ENCODE measurements at places on chromosomes 1 and 21. TPM values are rescaled to one million over a fixed set of nuclear protein-coding genes. Genes with fewer than 3 reads are reported as not detected.

Gene CD1B
- total RNA-seq: not detected

Gene LCE1C
- not detected for total RNA-seq

Gene RGS8
- not detected for total RNA-seq

Gene GJB5
- not detected for total RNA-seq

Gene PRR9
- total RNA-seq: not detected

Gene KLHDC9
- 0.99 TPM for total RNA-seq

Gene UMODL1
- not detected for total RNA-seq

Gene SLAMF1
- not detected for total RNA-seq

Gene PEAR1
- 16.3 TPM for total RNA-seq
